ENCODE measurements at places on chromosomes 2 and 18.
A peak's percentile ranks its signal among the peaks of the same experiment; 100 is the strongest.

- peak; percentile 40 for DNase-seq
Observed at GRCh38 chr18:3653851-3654441, 204.0 kb downstream of the TGIF1 start.

GRCh38 chr2:214069254-214069653, 341.6 kb upstream of the VWC2L start:
- no peak for DNase-seq

DNA sequence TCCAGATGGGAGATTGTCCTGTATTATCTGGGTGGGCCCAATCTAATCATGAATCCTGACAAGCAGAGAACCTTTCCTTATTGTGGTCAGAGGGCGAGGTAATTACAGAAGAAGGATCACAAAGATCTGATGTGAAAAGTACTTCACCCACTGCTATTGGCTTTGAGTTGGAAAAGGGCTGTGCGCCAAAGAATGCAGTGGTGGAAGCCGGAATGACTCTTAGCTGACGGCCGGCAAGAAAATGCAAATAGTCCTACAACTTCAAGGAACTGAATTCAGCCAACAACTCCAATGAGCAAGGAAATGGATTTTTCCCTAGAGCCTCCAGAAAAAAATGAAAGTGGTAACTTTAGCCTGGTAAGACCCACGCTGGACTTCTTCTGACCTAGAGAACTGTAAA, 67.3 kb downstream of the CTNNA2 start:
- no peak for DNase-seq

- DNase-seq = no peak
Observed at GRCh38 chr2:15313657-15314056, 247.5 kb downstream of the NBAS start.

DNA sequence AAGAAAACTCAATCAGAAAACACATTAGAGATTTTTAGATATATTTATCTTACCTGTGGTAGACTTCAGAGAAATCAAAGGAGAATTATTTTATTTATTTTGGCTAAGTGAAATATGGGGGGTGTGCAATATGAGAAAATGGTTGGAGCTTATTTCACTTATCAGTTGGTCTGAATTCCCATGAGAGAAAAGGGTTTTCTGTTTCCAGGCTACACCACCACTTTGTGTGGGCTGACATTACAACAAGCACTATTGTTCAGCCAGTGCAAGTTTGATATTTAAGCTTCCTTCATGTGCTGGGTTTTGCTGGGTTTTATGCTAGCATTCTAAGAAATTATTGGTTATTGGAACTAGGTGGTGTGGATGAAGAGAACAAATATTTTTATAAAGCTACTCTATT, 33.5 kb downstream of the RMND5A start:
- no peak for DNase-seq
